ENCODE measurements at places on chromosomes 5 and 9.
A peak's percentile ranks its signal among the peaks of the same experiment; 100 is the strongest.

DNA sequence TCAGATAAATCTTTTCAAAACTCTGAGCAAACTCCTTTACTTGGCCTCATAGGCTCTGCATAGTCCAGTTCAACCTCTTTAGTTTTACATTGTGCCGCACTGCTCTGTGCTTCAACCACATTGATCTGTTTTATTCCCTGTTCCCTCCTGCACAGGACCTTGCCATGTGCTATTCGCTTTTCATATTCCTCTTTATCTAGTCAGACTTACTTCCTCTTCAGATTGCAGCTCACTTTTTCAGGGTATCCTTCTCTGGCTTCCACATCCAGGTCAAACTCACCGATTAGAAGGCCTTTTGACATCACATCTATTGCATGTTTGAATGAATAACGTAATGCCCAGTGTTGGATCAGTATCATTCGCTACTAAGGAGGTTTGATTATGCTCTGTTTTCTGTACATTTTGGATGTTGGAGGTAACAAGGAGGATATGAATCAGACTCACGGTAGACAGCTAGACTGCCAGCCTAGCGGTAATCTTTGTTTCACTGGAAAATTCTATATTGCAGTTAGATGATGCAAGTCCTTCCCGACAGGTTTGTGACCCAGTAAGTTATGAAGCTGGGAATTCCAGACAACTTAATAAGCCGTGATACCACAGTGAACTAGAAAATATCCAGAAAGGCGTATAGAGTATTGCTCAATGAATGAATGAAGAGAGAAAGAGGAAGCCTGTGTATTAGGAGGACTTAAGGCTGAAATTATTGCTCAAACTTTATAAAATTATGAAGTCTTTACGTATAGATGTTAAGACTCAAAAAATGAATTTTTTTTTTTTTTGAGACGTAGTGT is 65.7 kb downstream of the IQGAP2 start:
- no peak for DNase-seq

DNA sequence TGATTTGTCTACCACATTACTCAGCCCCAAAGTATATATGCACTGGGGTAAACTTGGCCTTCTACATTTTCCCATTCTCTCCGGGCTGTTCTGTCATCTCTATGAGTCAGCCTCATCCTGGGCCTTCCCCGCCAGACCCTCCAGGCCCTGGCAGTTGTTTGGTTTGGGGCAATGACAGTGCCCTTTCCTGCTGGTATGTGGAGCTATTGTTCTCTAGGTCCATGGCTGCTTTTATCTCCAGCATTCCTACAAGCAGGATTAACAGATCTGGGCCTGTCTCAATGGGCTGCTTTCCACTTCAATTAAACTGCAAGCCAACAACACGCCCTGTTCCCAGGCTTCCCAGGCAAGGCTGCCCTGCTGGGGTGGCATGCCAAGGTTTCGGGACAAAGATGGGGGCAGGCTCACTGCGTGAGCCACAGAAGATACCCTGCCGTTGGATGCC is 136.4 kb downstream of the SLIT3 start:
- DNase-seq: no peak

DNA sequence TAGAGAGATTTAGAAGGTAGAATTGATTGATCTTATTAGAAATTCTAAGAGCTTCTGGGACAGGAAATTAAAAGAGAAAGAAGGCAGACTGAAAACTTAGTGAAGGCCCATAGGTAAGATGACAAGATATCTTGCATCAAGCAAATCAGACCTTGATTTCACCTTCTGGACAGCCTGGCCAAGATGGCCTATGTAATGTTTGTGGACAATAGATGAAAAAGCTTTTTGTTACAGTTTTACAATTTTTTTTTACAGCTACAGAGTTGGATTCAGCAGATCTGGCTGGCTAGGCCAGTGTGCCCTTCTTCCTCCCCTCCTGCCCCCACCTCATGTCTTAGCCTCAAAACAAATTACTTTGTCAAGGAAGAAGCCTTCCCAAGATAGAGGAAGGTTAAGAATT is 21.6 kb upstream of the HEMGN start:
- DNase-seq: no peak

GRCh38 chr5:74639807-74640449 is 600 bp downstream of the ENC1 start:
- DNase-seq: no peak

DNA sequence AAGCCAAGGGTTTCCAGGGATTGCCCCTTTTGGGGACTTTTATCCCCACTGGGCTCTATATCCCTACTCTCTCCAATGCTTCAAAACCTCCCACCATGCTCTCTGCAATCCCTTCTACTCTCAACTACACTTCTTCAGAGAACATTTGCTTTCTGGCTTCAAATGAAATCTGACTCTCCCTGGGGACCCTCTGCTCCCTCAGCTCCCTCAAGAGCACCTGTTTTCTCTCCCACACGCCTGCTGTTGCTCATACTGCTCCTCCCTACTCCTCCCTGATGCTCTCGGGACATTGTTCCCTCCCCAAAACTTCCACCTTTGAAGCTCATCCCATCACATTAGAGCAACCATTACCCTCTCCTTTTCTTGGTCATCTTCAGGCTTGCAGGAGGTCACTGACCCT is 344.9 kb downstream of the CDK5RAP2 start:
- DNase-seq: no peak

- peak; percentile 27 for DNase-seq
Observed at GRCh38 chr9:21413624-21414023, 4.7 kb downstream of the IFNA8 start.

DNA sequence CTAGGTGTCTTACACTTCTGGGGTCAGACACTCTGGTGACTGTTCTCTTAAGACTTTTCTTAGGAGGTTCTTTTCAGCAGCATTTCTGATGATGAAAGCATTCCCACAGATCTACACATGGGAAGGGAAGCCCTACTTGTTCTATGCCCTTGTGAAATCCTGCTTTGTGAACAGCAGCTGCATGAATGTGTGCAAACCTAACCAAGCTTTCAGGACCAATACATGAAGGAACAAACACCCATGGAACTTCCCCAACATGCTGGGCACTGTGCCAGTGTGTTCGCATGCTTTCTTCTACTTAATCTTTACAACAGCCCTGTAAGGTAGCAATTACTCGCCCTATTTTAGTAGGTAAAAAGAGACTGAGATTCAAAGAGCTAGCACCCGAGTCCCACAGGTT is 439.9 kb upstream of the KLF4 start:
- no peak for DNase-seq

DNA sequence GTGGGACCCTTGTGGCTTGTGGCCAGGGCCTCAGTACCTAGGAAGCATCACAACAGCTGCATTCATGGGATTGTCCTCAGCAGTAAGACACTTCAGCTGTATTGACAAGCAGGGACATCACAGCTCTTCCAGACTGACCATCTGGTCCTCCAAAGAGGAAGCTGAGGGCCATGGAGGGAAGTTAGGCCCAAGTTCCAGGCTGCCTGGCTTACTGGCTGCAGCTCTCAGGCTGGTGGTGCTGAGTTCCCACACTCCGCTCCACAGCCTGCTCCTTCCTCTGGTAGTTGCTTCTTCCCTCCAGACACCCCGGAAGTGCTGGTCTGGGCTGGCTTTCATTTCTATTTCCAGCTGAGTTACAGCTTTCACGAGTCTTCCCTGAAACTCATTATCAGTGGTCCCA is 5.7 kb upstream of the STING1 start:
- DNase-seq: no peak

GRCh38 chr5:177146891-177147638 is 13.5 kb downstream of the NSD1 start:
- no peak for DNase-seq

GRCh38 chr9:38079461-38080031 is 10.5 kb upstream of the SHB start:
- no peak for DNase-seq

Measured in nucleus accumbens (tissue), 56 donors.